ENCODE measurements at places on chromosomes 16 and 17.

- no peaks in the 10 kb centered on the region for H3K27me3 ChIP-seq
- H3K4me1 ChIP-seq = peaks cover 8% of the 10 kb centered on the region
- no peaks in the 10 kb centered on the region for H3K36me3 ChIP-seq
- H3K27ac ChIP-seq = no peak overlapping the region
- peak; percentile 72 for DNase-seq
Measured at GRCh38 chr17:81241648-81242420, 2.7 kb downstream of the NDUFAF8 start.

- DNase-seq = no peak
- peaks cover 10% of the 10 kb centered on the region for H3K4me1 ChIP-seq
- H3K4me3 ChIP-seq = no peak overlapping the region
- H3K36me3 ChIP-seq = no peaks in the 10 kb centered on the region
- H3K27me3 ChIP-seq = no peaks in the 10 kb centered on the region
Measured at GRCh38 chr17:75695141-75695829, 26.0 kb upstream of the ITGB4 start.

GRCh38 chr17:30086896-30087295 lies 29.7 kb upstream of the NSRP1 start:
- no peak for DNase-seq
- H3K27me3 ChIP-seq = peaks cover 11% of the 10 kb centered on the region
- no peaks in the 10 kb centered on the region for H3K4me1 ChIP-seq
- H3K27ac ChIP-seq = no peak overlapping the region
- no peaks in the 10 kb centered on the region for H3K36me3 ChIP-seq

GRCh38 chr16:49282690-49283375 lies 1.2 kb upstream of the CBLN1 start:
- H3K4me1 ChIP-seq = peaks cover 13% of the 10 kb centered on the region
- no peaks in the 10 kb centered on the region for H3K36me3 ChIP-seq
- H3K27ac ChIP-seq = no peak overlapping the region

Data from cardiac muscle cell (in vitro differentiated cells and primary cell).